H4 (cell line): ENCODE measurements at places on chromosomes 7 and 10. TPM values are rescaled to one million over a fixed set of nuclear protein-coding genes. Genes with fewer than 3 reads are reported as not detected.

The TCAF2 gene
- total RNA-seq = 1.9 and 2.7 TPM in 2 replicates

The DRGX gene
- not detected in 2 replicates for total RNA-seq

The CYP2W1 gene
- total RNA-seq = not detected in 2 replicates

DNA sequence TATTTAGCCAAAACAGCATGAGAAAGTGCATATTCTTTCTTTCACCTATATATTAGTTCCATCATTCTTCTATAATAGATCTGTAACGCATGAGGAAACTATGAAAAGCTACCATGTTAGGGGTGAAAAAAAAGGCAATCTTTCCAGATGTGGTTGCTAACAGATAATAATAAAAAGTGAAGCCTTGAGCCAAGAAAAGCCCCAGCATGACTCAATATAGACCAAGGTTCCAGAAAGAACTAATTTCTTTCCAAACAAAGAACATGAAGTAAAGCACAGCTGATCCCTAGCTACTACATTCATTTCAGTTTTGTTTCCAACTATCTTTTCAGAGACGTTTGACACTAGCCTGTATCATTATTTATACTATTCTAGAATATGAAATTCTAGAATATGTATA is 16.4 kb downstream of the ARL4A start:
- no peak for DNase-seq

DNA sequence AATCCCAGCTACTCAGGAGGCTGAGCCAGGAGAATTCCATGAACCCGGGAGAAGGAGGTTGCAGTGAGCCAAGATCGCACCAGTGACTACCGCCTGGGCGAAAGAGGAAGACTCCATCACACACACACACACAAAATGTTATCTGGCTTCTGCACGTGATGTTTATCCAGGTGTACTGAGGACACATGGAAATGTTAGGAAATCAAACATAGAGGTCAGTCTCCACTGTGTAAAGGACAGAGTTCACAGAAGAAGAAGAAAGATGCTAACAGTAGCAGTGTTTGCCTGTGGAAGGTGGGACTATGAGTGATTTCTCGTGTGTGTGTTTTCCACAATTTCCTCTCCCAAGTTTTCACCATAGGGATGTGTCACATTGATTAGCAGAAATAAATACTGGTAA is 256.9 kb downstream of the ELMO1 start:
- DNase-seq = no peak

- DNase-seq = no peak
Observed at GRCh38 chr10:29687421-29688164, 52.8 kb upstream of the SVIL start.

GRCh38 chr7:47337531-47337930 is 244.4 kb downstream of the TNS3 start:
- peak; percentile 82 for DNase-seq
